ENCODE measurements at places on chromosomes 6 and 20.

- DNase-seq = no peak
These were observed 6.8 kb downstream of the NOX3 start for GRCh38 chr6:155448668-155449449.

DNA sequence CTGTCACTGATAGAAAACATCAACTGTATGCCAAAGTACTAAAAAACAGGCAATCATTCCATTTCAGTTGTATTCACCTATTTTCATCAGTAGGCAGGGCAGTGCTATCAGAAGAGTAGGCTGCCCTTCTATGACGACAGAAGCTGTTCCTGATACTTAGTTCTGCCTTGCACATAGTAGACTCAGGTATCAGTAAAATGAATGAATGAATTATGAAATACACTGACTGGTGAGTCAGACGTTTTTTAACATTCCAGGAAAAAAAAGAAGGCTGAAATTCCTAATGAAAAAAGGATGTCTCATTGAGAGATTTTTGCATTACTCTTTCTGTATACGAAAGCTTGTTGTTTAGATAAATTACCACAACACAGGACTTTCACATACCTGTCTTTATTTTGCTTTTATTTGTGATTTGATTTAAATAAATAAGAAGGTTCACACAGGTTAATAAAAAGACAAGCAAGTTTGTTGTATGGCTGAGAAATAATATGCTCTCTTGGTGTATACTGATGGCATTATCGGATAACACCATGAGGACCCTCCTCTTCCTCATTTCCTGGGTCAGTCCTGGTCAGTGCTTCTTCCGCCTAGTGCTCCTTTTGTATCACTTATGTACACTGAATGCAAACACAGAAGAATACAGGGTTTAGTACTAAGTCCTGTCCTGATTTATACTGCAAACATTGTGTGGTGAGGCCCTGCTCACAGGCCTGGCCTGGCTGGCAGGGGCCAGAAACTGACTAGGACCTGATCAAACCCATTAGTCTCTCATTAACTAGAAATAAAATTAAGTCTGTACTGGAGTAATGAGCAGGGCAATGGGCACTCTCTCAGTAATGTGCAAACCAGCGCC lies 39.4 kb upstream of the SPDEF start:
- no peak for DNase-seq

DNA sequence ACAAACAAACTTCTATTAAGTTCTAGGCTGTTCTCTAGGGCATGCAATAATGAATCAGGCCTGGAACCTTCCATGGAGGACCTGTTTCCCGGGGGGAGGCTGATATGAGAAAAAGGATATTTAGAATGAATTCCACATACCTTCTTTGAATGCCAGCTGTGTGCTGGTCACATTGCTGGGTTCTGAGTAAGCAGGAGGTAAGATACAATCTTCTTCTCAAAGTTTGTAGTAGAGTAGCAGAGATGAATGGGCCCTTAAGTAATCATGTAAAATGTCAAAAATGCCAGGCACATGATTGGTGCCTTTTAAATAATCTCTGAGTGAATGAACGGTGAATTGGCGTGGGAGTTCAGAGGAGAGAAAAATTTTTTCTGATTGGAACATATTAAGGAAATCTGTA lies 47.4 kb downstream of the TGM2 start:
- no peak for DNase-seq

DNA sequence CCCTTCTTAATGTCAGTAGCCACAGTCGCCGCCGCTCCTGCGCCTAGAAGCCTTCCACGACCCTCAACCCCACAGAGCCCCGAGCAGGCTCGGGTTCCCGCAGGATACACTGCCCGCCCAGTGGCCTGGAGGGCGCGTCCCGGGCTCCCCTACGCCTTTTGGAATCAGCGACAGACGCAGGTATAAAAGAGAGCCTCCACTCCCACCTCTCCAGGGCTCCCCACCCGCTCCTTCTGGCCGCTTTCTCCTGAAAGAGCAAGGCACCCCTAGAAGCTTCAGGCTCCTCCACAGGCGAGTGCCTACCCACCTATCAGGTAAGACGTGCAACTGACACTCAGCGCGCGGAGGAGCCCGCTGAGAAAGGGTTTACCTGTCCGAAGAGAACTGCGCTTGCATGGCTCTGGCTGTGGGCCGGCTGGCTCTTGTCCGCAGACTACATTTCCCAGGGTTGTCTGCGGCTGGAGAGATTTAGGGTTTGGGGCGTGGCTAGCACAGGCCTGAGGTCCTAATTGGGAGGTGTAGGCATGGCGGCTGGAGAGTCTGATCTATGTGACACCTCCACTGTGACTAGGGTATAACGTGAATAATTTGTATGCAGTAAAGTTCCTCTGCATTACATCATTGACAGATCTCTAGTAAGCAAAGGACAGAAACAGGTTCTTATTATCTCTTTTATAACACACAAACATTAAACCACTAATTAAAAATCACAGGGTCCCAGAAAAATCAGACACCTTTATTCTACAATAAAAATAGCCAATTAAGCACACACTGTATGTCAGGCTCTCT lies 13.5 kb upstream of the ZNF391 start:
- DNase-seq = no peak

DNA sequence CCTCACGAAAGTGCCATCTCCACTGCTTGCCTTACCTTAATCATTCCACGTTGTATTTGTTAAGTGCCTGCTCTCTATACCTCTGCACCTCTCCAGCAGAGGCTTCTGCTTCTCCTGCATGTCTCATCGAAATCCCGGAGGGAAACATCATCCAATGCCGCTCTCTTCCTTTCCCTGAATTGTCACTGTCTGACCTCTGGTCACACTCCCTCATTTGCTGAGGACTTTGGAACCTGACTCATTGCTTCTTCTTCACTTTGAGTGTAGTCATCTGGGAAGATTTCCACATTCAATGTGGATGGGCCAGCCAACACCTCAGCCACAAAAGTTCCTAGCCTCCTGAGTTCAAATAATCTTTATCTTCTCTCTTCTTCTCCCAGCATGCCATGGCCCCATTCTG lies 78.9 kb upstream of the BEND6 start:
- DNase-seq = no peak

DNA sequence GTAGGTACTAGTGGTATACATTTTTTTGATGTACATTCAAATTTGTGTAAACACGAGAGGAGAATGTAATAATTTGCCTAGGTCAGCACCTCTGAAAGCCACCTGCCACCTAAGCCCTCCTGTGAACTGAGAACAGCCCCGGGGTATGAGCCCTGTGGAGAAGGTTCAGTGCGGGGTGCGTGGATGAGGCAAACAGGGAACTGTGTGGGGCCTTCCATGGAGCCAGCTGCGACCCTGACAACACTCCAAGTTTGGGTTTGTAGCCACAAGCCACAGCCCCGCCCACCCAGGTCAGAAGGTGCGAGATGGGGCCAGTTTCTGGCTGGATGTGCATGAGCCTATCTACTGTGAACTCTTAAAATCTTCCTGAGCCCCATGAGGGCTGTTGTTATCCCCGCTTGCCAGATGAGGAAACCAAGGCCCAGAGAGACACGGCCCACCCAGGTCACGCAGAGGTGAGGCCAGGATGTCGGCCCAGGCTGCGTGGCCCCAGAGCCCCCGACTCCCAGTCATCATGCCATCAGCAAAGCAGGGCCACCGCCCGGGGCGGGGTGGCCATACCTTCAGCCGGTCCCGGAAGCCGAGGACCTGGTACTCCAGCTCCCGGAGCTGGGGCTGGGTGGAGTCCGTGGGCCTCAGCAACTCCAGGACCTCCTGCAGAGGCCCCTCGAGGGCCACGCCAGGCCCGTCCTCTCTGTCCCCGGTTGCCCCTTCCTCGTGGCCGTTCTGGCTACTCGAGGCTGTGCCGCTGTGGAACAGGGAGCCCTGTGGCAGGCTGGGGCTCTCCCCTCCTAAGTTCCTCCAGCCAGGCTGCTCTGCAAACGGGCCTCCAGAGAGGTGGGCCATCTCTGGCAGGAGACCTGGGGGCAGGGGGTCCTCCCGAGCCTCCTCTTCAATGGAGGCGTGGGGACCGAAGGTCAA lies 89.6 kb downstream of the RIPOR3 start:
- no peak for DNase-seq

Measured in cortex of kidney (tissue), 1 donor.